ENCODE measurements at places on chromosomes 6 and 20. TPM values are rescaled to one million over a fixed set of nuclear protein-coding genes. Genes with fewer than 3 reads are reported as not detected.

PBOV1 gene
- total RNA-seq, result not detected

SLC17A9 gene
- total RNA-seq, result 0.08 TPM

PTCHD4 gene
- total RNA-seq, result not detected

RAD21L1 gene
- total RNA-seq, result not detected

OR5V1 gene
- total RNA-seq, result not detected

ARHGAP40 gene
- total RNA-seq, result not detected

GRM1 gene
- total RNA-seq, result 0.08 TPM

ANKRD66 gene
- total RNA-seq, result not detected

SMIM26 gene
- 139 TPM for total RNA-seq

ANGPT4 gene
- 0.03 TPM for total RNA-seq

TREM2 gene
- total RNA-seq, result not detected

TRPC4AP gene
- 58.3 TPM for total RNA-seq

PRL gene
- total RNA-seq, result not detected

DDX43 gene
- not detected for total RNA-seq

SIRPD gene
- not detected for total RNA-seq

NRSN1 gene
- total RNA-seq, result not detected

KHDC1L gene
- total RNA-seq, result not detected

OOEP gene
- not detected for total RNA-seq

POM121L2 gene
- total RNA-seq, result not detected

RNF39 gene
- total RNA-seq, result not detected

CNR1 gene
- total RNA-seq, result 0.33 TPM

ACTL10 gene
- not detected for total RNA-seq

BPIFB2 gene
- total RNA-seq, result not detected

CAGE1 gene
- not detected for total RNA-seq

GSTA3 gene
- not detected for total RNA-seq

CLPSL1 gene
- total RNA-seq, result not detected

TFAP2D gene
- not detected for total RNA-seq

TCP11 gene
- total RNA-seq, result not detected

OPN5 gene
- not detected for total RNA-seq

SLC23A2 gene
- total RNA-seq, result 17.9 TPM

Measured in A549 treated with CpdA at 1 μM for 4 hours (cell line).